ENCODE measurements at places on chromosomes 2 and 18.

- no peak for DNase-seq
Observed at GRCh38 chr2:79910643-79911042, 393.9 kb downstream of the LRRTM1 start.

GRCh38 chr2:219277703-219278654 lies 1.2 kb upstream of the DNAJB2 start:
- peak; percentile 79 for DNase-seq

GRCh38 chr2:48247206-48247605 lies 282.7 kb upstream of the STON1 start:
- no peak for DNase-seq

DNA sequence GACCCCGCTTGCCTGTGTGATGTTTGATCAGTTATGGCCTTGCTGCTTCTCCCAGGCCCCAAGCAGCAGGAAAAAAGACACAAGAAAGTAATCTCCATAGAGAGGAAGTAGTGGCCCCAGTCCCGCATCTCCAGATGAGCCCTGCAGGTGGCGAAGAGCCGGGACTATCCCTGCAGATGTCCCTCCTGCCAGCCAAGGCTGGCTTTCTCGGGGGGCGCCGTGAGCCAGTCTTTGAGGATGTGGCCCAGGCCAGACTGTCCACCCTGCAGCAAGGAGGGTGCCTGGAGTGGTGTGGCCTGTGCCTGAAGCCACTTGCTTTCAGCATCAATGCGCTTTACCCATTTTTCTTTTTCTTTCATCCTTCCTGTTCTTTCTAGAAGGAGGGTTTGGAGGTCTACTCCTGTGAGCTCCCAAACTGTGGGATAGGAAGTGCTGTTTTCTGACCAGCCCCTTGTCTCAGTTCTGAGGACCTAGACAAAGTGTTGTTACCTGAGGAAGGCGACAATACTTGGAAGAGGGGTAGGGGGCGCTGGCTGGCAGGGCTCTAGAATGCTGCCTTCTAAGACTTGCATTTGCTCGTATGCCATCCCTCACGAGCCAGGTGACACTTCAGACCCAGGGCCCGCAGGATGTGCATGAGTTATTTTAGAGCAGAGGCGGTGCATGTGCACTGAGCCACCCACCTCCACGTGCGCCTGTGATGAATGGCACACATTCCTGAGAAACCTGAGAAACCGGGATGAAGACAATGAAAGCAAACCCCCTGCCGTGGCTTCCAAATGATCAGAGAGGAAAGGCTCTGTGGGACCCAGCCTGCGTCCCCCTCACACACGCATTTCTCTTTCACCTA lies 255.8 kb downstream of the FBXO15 start:
- no peak for DNase-seq

- DNase-seq, result no peak
Observed at GRCh38 chr2:119758881-119759450, 756 bp upstream of the PTPN4 start.

GRCh38 chr2:78676921-78677696 lies 348.4 kb upstream of the REG3G start:
- DNase-seq, result peak; percentile 10

DNA sequence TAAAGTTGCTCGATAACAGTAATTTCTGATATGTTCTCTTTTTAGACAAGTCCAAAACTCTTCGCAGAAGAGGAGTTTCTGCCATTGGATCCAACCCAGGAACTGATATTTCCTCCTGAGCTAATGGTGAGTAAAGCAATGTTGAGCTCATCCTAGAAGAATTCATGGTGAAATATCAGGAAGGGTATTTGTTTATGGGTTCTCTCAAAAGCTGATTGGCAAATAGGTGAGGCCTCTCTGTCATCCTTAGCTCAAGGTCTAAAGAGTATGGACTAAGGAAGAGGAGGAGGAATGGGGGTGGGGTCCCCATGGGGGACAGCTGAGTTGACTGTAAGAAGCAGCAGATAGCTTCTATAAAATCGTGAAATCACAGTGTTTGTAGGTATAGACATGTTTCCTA lies 18.2 kb downstream of the AOX1 start:
- DNase-seq, result no peak

DNA sequence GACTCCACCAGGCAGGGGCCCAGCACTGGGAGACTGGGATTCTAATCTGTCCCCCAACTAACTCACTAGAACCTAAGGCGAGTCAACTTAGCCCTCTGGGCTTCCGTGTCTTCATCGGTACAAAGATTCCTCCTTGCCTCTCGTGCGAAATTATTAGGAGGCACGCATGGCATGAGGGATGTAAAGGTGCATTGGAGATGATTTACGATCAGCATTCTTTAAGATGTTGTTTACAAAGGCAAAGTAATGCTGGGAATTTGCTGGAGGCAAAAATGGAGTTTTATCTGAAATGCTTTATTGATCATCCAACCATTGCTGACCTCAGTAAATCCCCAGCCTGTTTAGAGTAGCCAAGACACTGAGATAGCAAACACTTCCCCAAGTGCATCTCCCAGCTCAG lies 171.8 kb upstream of the KLHL29 start:
- no peak for DNase-seq

GRCh38 chr18:24413148-24413547 lies 13.3 kb upstream of the IMPACT start:
- no peak for DNase-seq

GRCh38 chr2:29372185-29372584 lies 257.0 kb downstream of the CLIP4 start:
- DNase-seq, result no peak

DNA sequence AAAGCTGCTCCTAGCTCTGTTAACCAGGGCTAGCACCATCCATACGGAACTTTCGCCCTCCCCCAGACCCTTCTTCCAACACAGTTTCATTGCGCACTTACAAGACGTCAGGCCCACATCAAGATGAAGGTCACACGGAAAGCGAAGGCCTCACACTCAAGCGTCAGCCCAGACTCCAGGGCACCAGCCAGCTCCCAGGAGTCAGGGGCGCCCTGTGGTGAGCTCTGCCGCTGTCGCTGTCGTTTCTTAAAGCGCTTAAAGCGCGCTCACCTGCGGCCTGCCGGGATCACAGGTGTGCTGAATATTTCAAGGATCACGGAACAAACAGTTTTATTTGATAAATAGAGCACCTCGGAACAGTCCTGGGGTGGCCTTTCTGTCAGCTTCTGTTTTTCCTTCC lies 163.1 kb downstream of the CDH20 start:
- no peak for DNase-seq

GRCh38 chr2:164794432-164795231 lies 47.0 kb downstream of the COBLL1 start:
- DNase-seq, result no peak

All from OCI-LY7 (cell line).